Activated CD4-positive, alpha-beta memory T cell treated with anti-CD3 and anti-CD28 coated beads, Interleukin-2, amount 10 ng/mL, durations not matched to agents 7 days and 5 days (primary cell): ENCODE measurements at places on chromosomes 11 and 22. TPM values are rescaled to one million over a fixed set of nuclear protein-coding genes. Genes with fewer than 3 reads are reported as not detected.

DNA sequence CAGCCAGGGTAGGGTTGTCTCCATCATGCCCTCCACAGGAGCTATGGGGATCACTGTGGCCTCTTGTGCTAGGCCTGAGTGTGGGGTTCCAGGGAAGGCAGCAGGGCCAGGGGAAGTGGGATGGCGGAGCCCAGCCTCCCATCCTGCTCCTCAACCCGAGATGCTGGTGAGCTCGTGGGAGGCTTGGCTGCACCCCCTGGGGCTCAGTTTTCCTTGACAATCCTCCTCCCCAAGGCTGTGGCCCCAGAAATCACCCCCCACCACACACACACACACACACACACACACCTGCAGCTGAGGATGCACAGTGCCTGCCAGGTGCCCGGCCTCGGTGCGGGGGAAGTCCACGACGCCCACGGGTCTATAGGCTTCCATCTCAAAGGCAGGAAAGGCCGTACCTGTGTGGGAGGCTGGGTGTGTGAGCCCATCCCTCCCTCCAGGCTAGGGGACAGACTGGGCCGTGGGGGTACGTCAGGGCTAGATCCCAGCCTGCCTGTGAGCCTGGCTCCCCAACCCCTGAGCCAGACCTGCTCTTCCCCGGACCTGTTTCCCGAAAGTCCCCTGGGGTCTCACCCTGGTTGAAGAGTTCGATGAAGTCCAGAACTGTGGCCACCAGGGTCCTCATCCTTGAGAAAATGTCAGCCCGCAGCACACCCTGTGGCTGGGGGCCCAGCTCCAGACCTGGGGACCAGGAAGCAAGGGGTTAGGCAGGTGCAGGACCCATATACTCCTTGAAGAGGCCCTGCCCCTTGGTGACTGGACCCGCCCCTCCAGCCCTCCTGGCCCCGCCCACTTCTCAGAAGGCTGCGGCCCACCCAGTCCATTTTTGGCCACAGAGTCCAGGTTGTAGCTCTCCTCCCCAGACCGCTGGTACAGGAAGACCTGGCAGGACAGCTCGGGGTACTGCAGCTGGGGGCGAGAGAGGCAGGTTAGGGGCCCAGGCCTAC lies 5.2 kb upstream of the TBX10 start:
- H3K36me3 ChIP-seq: no peaks in the 10 kb centered on the region
- H3K4me3 ChIP-seq: no peak overlapping the region
- no peak overlapping the region for H3K27ac ChIP-seq
- no peak for DNase-seq
- peaks cover 3% of the 10 kb centered on the region for H3K27me3 ChIP-seq

- H3K27ac ChIP-seq: no peak overlapping the region
- peaks cover 38% of the 10 kb centered on the region for H3K27me3 ChIP-seq
- DNase-seq: no peak
- H3K4me1 ChIP-seq: peaks cover 3% of the 10 kb centered on the region
Measured at GRCh38 chr22:38924347-38924952, 33.0 kb upstream of the APOBEC3A start.

DNA sequence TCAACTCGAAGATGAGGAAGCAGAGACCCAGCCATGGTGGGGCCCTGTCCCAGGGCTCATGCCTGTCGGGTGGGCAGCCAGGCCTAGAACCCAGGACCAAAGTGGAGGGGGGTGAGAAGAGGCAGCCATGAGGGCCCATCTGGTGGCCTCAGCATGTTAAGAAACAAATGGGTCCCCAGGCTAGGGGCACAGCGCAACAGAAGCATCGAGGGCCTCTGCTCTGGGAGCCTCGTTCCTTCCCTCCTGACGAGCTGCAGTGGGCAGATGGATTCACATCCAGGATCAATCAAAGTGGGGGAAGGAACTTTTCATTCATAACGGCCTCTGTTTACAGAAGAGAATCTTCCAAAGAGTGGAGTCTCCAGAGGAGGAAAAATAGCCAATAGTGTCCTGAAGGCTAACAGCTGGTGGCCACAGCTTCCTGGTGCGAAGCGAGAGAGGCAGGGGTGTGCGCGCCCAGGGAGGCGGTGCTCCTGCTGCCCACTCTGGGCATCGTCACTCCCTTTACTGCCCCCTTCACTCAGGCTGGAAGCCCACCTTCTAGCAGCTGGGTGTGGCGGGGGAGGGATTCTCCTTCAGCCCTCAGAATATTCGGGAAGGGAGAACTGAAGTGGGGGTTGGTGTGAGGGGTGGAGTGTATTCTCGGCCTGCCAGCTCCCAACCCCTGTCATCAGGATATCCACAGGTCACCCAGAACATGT lies 4.3 kb downstream of the CBX7 start:
- peaks cover 14% of the 10 kb centered on the region for H3K36me3 ChIP-seq
- H3K4me3 ChIP-seq: no peak overlapping the region
- peaks cover 3% of the 10 kb centered on the region for H3K27me3 ChIP-seq
- peak overlapping the region; percentile 58 for H3K27ac ChIP-seq

GRCh38 chr11:125418396-125418795 lies 77.7 kb downstream of the FEZ1 start:
- no peak overlapping the region for H3K4me3 ChIP-seq
- peaks cover 7% of the 10 kb centered on the region for H3K27me3 ChIP-seq
- no peak for DNase-seq
- H3K36me3 ChIP-seq: no peaks in the 10 kb centered on the region
- no peak overlapping the region for H3K27ac ChIP-seq

MAJIN gene
- 0.33 TPM for total RNA-seq
